SJSA1 (cell line): ENCODE measurements at places on chromosomes 11 and 22. TPM values are rescaled to one million over a fixed set of nuclear protein-coding genes. Genes with fewer than 3 reads are reported as not detected.

EHF gene
- total RNA-seq: 0.22 TPM in 1 of 2 replicates, not detected in the other

MTMR3 gene
- total RNA-seq: 25.6 and 26.4 TPM in 2 replicates

TRIM6 gene
- total RNA-seq: 24.1 and 26.2 TPM in 2 replicates

MPZL2 gene
- total RNA-seq: not detected in 2 replicates

KRTAP5-10 gene
- total RNA-seq: not detected in 2 replicates

CABP4 gene
- total RNA-seq: not detected in 2 replicates

CHST1 gene
- total RNA-seq: not detected in 2 replicates

MEN1 gene
- 13.8 and 22.0 TPM in 2 replicates for total RNA-seq

BAIAP2L2 gene
- total RNA-seq: not detected in 2 replicates

GALNT18 gene
- total RNA-seq: 1.5 and 6.6 TPM in 2 replicates

OR52N4 gene
- not detected in 2 replicates for total RNA-seq

MPPED1 gene
- total RNA-seq: not detected in 2 replicates

OR5A1 gene
- not detected in 2 replicates for total RNA-seq

MS4A4E gene
- not detected in 2 replicates for total RNA-seq

DSCAML1 gene
- total RNA-seq: 0.03 TPM in 1 of 2 replicates, not detected in the other

MUC6 gene
- total RNA-seq: not detected in 2 replicates

MS4A12 gene
- total RNA-seq: not detected in 2 replicates

POTEH gene
- not detected in 2 replicates for total RNA-seq

INCENP gene
- 52.9 and 102 TPM in 2 replicates for total RNA-seq

OSBP2 gene
- total RNA-seq: 0.37 and 0.53 TPM in 2 replicates

NOL12 gene
- total RNA-seq: 32.1 and 38.0 TPM in 2 replicates

APOA5 gene
- total RNA-seq: not detected in 2 replicates

HDHD5 gene
- 31.1 and 40.6 TPM in 2 replicates for total RNA-seq

FTH1 gene
- total RNA-seq: 603 and 707 TPM in 2 replicates

TTLL1 gene
- 15.8 and 25.8 TPM in 2 replicates for total RNA-seq

CNIH2 gene
- total RNA-seq: 2.8 and 6.2 TPM in 2 replicates

KCNQ1 gene
- not detected in 2 replicates for total RNA-seq

HEPHL1 gene
- not detected in 2 replicates for total RNA-seq

FIBIN gene
- total RNA-seq: 2.6 and 4.9 TPM in 2 replicates

SPDYC gene
- not detected in 2 replicates for total RNA-seq

ESAM gene
- 0.18 TPM in 1 of 2 replicates, not detected in the other for total RNA-seq

MYEOV gene
- 3.4 and 5.3 TPM in 2 replicates for total RNA-seq

CLCF1 gene
- total RNA-seq: 6.9 and 9.4 TPM in 2 replicates

THOC5 gene
- total RNA-seq: 49.8 and 54.9 TPM in 2 replicates

OR8G5 gene
- not detected in 2 replicates for total RNA-seq

EIF3F gene
- 131 and 201 TPM in 2 replicates for total RNA-seq

GVQW3 gene
- 0.06 and 0.16 TPM in 2 replicates for total RNA-seq

BEST1 gene
- 0.74 TPM in 1 of 2 replicates, not detected in the other for total RNA-seq

CD44 gene
- 102 and 121 TPM in 2 replicates for total RNA-seq

SLC22A12 gene
- not detected in 2 replicates for total RNA-seq

ANGPTL5 gene
- not detected in 2 replicates for total RNA-seq

GGTLC3 gene
- 0.26 TPM in 1 of 2 replicates, not detected in the other for total RNA-seq

INPP5J gene
- 0.13 and 0.21 TPM in 2 replicates for total RNA-seq

C11orf42 gene
- not detected in 2 replicates for total RNA-seq

GSTT2 gene
- total RNA-seq: 1.2 TPM in 1 of 2 replicates, not detected in the other

OR4C3 gene
- total RNA-seq: not detected in 2 replicates
